Mesothelial cell of epicardium (in vitro differentiated cells): ENCODE measurements at places on chromosomes 11 and 22.

- no peak for DNase-seq
- no peak overlapping the region for H3K27ac ChIP-seq
- H3K4me3 ChIP-seq = no peak overlapping the region
- H3K36me3 ChIP-seq = no peaks in the 10 kb centered on the region
These were observed 8.8 kb upstream of the DKK3 start for GRCh38 chr11:12017243-12017678.

- no peak overlapping the region for H3K4me3 ChIP-seq
- H3K36me3 ChIP-seq = peaks cover 18% of the 10 kb centered on the region
- no peak for DNase-seq
- H3K27me3 ChIP-seq = no peaks in the 10 kb centered on the region
- peak overlapping the region; percentile 71 for H3K27ac ChIP-seq
These were observed 38.0 kb upstream of the PDE2A start for GRCh38 chr11:72712168-72712751.

GRCh38 chr22:43031617-43032016, 16.7 kb upstream of the PACSIN2 start:
- H3K27ac ChIP-seq = no peak overlapping the region
- DNase-seq = no peak
- H3K36me3 ChIP-seq = no peaks in the 10 kb centered on the region
- H3K4me3 ChIP-seq = no peak overlapping the region

DNA sequence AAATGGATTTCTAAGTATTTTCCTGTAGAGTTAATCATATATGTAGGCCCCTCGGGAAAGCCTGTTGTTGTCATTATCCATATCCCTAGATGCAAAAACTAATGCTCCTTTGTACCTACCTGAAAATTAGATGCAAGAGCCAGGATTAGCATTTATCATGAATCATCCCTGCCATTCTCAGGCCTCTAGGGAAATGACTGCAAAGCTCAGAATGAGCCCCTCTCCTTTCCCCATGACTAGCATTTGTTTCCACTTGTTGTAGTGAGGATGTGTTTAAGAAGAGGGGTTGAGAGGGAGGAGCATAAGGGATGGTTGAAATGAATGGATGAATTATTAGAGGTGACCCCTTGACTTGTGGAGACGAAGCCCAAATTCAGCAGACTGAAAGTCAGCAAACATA, 537.9 kb downstream of the NTM start:
- no peak overlapping the region for H3K4me3 ChIP-seq
- peaks cover 12% of the 10 kb centered on the region for H3K4me1 ChIP-seq
- no peaks in the 10 kb centered on the region for H3K36me3 ChIP-seq
- no peak for DNase-seq

DNA sequence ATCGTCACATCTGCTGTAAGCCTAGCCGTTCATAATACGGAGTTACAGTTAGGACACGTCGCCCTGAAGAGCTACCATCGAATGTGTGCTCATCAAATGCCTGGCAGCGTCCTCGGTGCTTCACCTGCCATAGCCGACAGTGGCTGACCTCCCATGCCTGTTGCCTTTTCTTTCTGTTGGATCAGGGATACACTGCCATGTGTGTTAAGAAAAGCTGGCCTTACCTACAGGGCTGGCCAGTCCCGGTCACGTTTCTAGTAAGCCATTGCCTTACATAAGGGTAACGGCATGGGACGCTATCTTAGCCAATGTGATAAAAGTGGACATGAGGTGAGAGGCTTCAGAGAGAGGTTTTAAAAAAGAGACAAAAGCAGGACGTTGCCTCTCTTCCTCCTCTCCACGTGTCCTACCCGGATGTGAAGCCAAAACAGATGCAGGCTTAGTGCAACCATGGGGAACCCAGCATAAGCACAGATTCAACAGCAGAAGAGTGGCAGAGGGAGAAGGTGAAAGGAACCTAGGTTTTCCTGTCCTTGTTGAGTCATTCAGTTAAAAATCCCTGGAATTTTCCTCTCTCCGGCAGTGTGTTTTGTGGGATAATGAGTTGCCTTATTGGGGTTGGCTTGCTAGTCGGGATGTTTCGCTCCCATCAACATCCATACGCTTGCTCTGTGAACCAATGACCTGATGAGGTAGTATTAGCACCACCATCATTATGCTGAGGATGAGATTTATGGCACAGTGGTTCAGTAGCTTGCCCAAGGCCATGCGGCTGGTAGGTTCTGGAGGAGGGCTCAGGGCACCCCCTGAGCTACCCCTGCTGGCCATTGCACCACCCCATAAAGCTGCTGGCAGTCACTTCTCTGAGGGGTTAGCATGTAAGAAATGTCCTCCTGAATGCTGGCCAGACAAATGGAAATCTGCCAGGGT, 67.4 kb upstream of the B3GAT1 start:
- no peak overlapping the region for H3K4me3 ChIP-seq
- no peak for DNase-seq
- no peaks in the 10 kb centered on the region for H3K4me1 ChIP-seq
- no peak overlapping the region for H3K27ac ChIP-seq
- no peaks in the 10 kb centered on the region for H3K36me3 ChIP-seq

DNA sequence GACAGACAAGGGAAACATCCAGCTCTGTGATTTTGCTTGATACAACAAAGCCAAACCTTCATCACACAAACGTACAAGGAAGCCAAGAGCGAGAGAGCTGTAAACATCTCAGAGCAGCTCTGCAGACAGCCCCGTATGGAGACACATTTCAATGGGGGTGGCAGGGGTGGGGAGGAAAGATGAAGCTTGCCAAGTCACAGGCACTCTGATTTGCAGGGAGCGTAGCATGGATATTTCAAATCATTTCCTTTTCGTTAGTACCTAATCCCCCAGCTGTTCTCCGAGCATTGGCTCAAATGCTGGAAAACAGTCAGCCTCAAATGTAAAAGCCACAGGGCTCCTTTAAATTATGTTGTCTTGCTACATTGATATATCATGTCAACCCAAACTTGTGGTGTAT, 458.9 kb upstream of the CADM1 start:
- no peaks in the 10 kb centered on the region for H3K36me3 ChIP-seq
- H3K4me1 ChIP-seq = peaks cover 10% of the 10 kb centered on the region
- no peak overlapping the region for H3K4me3 ChIP-seq
- no peak for DNase-seq
- H3K27me3 ChIP-seq = peaks cover 13% of the 10 kb centered on the region

- no peak overlapping the region for H3K27ac ChIP-seq
- DNase-seq = no peak
- no peak overlapping the region for H3K4me3 ChIP-seq
- no peaks in the 10 kb centered on the region for H3K27me3 ChIP-seq
These were observed 15.2 kb downstream of the SMC1B start for GRCh38 chr22:45398214-45398613.

- H3K27me3 ChIP-seq = peaks cover 55% of the 10 kb centered on the region
- H3K27ac ChIP-seq = no peak overlapping the region
- DNase-seq = no peak
- H3K4me1 ChIP-seq = no peaks in the 10 kb centered on the region
These were observed 57.3 kb downstream of the OTOG start for GRCh38 chr11:17604201-17604914.

DNA sequence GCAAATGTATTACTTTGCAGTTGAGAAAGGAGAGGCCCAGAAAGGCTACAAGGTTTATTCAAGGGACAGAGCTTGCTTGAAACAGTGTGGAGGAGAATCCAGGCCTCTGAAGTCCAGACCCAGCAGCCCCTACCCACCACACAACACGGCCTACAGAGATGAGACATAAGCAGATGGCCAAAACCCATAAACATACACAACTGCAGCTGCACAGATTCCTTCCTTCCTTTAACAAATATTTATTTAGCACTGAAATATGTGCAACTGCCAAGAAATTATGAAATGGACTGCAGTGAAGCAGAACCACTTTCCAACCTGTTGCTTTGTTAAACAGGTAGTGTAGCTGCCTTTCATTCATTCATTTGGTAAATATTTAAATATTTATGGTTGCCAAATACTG, 122.3 kb downstream of the SPATA19 start:
- no peak for DNase-seq
- H3K27ac ChIP-seq = no peak overlapping the region
- peaks cover 12% of the 10 kb centered on the region for H3K27me3 ChIP-seq
- H3K36me3 ChIP-seq = no peaks in the 10 kb centered on the region
- H3K4me1 ChIP-seq = no peaks in the 10 kb centered on the region

- DNase-seq = no peak
- no peak overlapping the region for H3K27ac ChIP-seq
- H3K27me3 ChIP-seq = no peaks in the 10 kb centered on the region
These were observed 55.2 kb upstream of the BARX2 start for GRCh38 chr11:129320494-129320893.

- H3K36me3 ChIP-seq = peaks cover 15% of the 10 kb centered on the region
- no peak for DNase-seq
- H3K27me3 ChIP-seq = no peaks in the 10 kb centered on the region
- H3K27ac ChIP-seq = no peak overlapping the region
These were observed 104.3 kb downstream of the TMEM135 start for GRCh38 chr11:87141980-87142514.

DNA sequence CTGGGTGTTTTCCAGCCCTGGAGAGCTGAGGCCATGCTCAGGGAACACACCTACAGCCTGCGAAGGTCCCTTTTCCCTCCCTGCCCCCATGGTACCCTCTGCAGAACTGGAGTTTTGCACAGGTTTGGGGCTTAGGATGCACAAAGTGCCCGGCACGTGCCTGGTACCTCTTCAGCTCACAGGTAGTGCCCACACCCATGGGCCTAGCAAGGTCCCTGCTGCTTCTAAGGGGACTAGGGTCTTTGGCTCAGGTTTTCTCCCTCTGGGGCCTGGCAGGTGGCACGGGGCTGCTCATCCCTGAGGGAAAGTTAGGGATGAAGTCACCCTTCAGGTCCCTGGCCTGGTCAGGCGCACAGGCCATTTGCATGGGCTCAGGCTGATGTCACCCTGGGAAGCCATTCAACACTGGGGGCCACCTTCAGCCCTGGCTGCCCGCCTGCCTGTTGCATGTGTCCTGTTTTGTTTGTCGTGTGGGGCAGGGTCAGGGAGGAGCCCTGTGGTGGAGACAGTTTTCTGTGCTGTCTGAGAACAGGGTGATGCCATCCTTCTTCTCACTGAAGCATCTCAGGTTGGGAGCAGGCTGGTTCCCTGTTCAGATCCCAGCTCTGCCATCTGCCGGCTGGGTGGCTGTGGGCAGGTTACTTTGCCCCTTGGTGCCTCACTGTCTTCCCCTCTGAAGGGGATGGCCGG, 68.3 kb upstream of the CRYBB3 start:
- no peak overlapping the region for H3K4me3 ChIP-seq
- H3K27ac ChIP-seq = no peak overlapping the region
- DNase-seq = no peak
- H3K27me3 ChIP-seq = no peaks in the 10 kb centered on the region
- H3K36me3 ChIP-seq = no peaks in the 10 kb centered on the region
- H3K4me1 ChIP-seq = peaks cover 8% of the 10 kb centered on the region

DNA sequence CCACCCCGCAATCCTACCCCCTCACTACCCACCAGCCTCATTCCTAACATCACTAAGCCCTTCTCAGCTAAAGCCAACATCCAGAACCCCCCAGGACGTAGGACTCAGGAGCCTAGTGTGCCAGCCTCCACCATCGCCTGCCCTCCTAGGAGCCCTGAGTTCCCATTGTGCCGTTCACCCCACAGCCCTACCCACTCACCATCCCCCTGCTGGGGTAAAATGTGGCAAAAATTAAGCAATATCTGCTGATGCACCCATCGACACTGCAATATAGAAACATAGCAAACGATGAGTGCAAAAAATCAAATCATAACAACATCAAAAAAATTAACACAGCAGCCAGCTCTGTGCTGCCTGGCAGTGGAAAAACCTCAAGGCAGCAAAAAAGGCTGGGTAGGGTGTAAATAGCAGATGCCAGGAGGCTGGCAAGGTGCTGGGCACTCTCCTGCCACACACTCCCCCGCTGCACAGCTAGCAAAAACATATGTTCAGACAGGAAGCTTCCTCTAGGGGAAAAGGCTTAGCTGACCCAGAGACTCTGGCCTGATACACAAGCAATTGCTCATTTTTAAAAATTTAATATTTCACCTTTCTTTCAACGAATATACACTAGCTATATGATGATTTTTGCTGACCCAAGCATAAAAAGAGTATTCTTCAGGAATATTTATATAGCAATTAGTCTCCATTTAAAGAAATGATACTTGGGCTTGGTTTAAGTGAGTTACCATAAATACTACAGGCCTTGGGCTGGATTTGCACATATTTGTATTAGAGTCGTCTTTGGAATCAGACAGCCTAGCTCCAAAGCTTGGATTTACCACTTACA, 33.8 kb downstream of the PRDM10 start:
- no peak overlapping the region for H3K27ac ChIP-seq
- no peaks in the 10 kb centered on the region for H3K27me3 ChIP-seq
- peaks cover 16% of the 10 kb centered on the region for H3K4me1 ChIP-seq
- H3K4me3 ChIP-seq = no peak overlapping the region

GRCh38 chr11:9738707-9739106, 74.8 kb downstream of the SWAP70 start:
- no peak overlapping the region for H3K4me3 ChIP-seq
- H3K27me3 ChIP-seq = no peaks in the 10 kb centered on the region
- no peak for DNase-seq
- H3K27ac ChIP-seq = peak overlapping the region; percentile 97
- peaks cover 50% of the 10 kb centered on the region for H3K36me3 ChIP-seq

GRCh38 chr11:59611570-59612565, 3.7 kb downstream of the OSBP start:
- no peak overlapping the region for H3K4me3 ChIP-seq
- DNase-seq = no peak
- peaks cover 1% of the 10 kb centered on the region for H3K27me3 ChIP-seq
- peak overlapping the region; percentile 18 for H3K27ac ChIP-seq

DNA sequence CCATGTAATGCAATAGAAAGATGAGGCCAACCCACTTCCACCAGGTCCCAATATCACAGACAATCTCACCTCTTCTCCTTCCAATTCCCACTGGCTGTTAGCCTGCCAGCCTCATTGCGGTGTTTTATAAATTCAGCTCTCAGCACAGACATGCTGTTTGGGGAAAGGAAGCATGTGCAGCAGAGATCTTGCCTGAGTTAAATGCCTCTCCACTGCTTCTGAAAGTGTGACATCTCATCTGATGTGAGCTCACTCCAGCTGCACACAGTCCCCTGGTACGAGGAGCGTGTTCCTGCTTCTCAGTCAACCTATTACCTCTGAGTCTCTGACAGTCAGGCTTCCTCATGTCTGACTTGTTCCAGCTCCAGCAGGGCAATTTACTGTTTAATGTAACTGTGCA, 122.7 kb upstream of the GUCY1A2 start:
- H3K27ac ChIP-seq = no peak overlapping the region
- peaks cover 26% of the 10 kb centered on the region for H3K27me3 ChIP-seq
- H3K36me3 ChIP-seq = no peaks in the 10 kb centered on the region
- H3K4me3 ChIP-seq = no peak overlapping the region
- peaks cover 21% of the 10 kb centered on the region for H3K4me1 ChIP-seq

DNA sequence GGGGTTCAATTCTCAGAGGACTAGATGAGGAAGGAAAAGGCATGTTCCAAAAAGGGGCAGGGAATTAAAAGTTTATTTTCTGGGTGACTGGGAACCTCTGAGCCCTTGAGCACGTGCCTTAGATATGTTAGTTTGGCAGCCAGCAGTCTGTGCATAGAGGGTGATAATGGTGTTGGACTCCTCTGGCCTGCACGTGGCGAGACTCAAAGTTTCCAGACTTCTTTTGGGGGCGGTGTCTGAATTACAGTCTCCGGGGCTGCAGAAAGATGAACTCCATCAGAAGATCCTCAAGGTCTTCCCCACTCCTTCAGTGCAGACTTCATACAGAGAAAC, 861 bp upstream of the ZNRF3 start:
- H3K4me3 ChIP-seq = peak overlapping the region; percentile 82
- H3K27me3 ChIP-seq = no peaks in the 10 kb centered on the region
- peak overlapping the region; percentile 90 for H3K27ac ChIP-seq
- no peaks in the 10 kb centered on the region for H3K36me3 ChIP-seq

GRCh38 chr11:124762624-124763155, 600 bp upstream of the ESAM start:
- H3K4me3 ChIP-seq = peak overlapping the region; percentile 74
- no peak for DNase-seq
- peaks cover 53% of the 10 kb centered on the region for H3K27me3 ChIP-seq
- peaks cover 14% of the 10 kb centered on the region for H3K36me3 ChIP-seq
- peaks cover 27% of the 10 kb centered on the region for H3K4me1 ChIP-seq
- no peak overlapping the region for H3K27ac ChIP-seq
